ENCODE measurements at places on chromosomes 4 and X. TPM values are rescaled to one million over a fixed set of nuclear protein-coding genes. Genes with fewer than 3 reads are reported as not detected.
A peak's percentile ranks its signal among the peaks of the same experiment; 100 is the strongest.

The NKRF gene
- 3.8 TPM for total RNA-seq

GRCh38 chrX:56564921-56565840 is 1.8 kb downstream of the UBQLN2 start:
- no peak for DNase-seq

DNA sequence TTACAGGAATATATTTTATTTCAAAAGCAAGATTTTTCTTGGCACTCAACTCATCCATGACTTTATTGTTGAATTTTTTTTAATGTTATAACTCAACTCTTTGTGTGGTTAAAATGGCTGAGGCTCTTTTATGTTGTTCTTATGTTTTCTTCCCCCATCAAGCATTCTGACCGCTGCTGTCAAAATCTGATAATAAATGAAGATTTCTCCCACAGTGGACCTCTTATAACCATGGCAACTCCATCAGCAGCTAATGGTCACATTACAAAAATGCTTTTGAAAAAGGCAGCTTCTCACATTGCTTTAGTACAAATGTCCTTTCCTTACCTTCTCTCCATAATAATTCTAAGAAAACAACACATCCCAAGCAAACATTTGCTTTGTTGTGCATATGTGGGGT is 96.0 kb upstream of the ATOH1 start:
- DNase-seq, result no peak

The AMBN gene
- not detected for total RNA-seq

GRCh38 chrX:106730401-106730800 is 3.9 kb downstream of the RNF128 start:
- no peak for DNase-seq

The MAGEC2 gene
- not detected for total RNA-seq

The SLC6A14 gene
- total RNA-seq, result not detected

GRCh38 chrX:10831716-10832502 is 211.5 kb upstream of the MID1 start:
- no peak for DNase-seq

The CXCL3 gene
- total RNA-seq, result 4.9 TPM

DNA sequence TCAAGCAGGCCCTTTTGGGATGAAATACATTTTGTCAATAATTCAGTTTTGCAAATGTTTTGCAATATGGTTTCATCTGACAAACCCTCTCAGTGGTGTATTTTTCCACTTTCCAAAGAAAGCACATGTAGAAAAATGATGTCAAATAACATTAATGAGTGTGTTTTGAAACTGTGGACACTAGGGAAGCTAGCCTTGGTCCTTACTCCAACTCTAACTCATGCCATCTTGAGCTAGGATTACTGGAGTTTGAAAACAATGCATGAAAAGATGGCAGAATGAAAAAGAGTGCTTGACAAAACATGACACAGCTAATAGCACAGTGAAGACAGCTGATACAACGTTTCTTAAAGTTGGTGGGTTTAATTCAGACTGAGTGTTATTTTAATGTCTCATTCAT is 41.4 kb downstream of the HAND2 start:
- no peak for DNase-seq

DNA sequence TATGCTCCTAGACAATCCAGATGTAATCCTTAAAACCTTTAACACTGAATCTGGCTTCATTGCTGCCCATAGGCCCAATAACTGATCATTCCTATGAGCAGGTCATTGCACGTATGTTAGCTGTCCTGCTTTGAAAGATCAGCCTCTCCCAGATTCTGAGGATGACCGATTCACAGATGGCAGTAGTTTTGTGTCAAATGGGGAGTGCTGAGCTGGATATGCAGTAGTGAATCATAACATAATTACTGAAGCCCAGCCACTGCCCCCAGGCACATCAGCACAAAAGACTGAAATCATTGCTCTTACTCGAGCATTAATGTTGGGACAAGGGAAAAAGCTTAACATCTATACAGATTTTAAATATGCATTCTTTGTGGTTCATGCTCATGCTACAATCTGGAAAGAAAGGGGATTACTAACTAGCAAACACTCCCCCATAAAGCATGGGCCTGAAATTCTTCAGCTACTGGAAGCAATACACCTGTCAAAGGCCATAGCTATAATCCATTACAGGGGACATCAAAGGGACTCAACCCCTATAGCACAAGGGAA is 16.4 kb upstream of the ZNF280C start:
- no peak for DNase-seq

DNA sequence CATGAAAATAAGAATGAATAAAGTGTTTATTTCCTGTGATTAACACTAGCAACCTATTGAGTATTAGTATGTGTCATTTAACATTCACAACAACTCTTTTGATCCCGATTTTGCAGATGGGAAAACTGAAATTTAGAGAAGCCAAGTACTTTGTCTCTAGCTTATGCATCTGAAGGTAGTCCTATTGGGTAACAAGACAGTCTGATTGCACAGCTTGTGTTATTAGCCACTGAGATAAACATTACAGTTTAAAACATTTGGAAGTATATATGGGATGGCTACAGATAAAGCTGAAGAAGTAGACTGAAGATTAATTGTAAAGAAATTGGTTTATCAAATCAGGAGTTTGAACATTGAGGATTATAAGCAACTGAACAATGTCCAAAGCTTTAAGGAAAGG is 99.6 kb upstream of the PDE5A start:
- DNase-seq, result no peak

The ZFP42 gene
- total RNA-seq, result not detected

The PDGFRA gene
- 268 TPM for total RNA-seq

- DNase-seq, result no peak
Observed at GRCh38 chr4:31548823-31549222, 828.7 kb downstream of the PCDH7 start.

- DNase-seq, result no peak
Observed at GRCh38 chr4:22090661-22091351, 142.2 kb upstream of the KCNIP4 start.

- no peak for DNase-seq
Observed at GRCh38 chr4:48944756-48945241, 38.2 kb upstream of the OCIAD2 start.

The CENPVL2 gene
- not detected for total RNA-seq

GRCh38 chr4:123299212-123299691 is 97.3 kb upstream of the SPRY1 start:
- DNase-seq, result no peak

The BMP3 gene
- total RNA-seq, result 0.68 TPM

The KANTR gene
- total RNA-seq, result 25.9 TPM

DNA sequence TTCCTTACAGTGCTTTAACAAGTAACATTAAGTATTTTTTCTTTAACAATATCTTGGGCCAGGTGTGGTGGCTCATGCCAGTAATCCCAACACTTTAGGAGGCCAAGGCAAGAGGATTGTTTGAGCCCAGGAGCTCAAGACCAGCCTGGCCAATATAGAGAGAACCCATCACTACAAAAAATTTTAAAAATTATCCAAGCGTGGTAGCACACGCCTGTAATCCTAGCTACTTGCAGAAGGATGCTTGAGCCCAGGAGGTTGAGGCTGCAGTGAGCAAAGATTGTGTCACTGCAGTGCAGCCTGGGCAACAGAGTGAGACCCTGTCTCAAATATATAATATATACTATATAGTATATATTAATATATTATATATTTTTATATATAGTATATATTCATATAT is 162.2 kb downstream of the ZNF674 start:
- no peak for DNase-seq

DNA sequence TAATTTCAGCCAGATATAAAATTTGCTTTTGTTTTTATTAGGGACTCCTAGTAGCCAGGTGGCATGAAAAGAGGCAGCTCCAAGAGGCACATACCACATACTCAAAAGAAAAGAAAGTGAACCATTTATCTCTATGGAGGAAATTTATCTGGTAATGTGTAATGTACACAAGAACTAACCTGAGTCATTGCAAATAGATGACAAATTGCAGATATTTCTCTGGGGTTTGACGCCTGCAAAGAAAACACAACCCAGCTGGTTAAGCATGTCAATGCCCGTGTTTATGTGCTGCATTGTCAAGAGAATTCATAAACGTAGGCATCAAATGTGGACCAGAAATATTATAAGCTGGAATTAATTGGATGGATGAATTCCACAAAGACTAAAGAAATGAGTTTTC is 46.9 kb upstream of the PHKA2 start:
- no peak for DNase-seq

- DNase-seq, result no peak
Observed at GRCh38 chr4:134627366-134627765, 425.8 kb upstream of the PABPC4L start.

DNA sequence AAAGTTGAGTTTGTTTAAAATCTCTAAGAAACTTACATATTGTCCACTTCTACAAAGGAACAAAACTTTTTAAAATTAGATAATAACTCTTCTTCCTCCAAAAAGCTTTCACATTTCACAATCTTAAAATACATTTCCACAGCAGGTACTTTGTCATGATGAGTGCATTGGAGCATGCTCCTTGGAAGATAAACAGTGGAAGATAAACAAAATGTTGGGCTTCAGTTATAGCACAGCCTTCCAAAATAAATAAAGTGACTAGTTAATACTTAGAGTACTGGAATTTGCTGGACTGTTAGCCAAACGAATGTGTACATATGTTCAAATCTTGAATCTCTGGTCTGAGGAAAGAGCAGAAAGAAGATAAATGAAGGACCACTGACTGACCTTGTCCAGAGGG is 54.9 kb upstream of the PDE5A start:
- no peak for DNase-seq

- no peak for DNase-seq
Observed at GRCh38 chrX:13721819-13722519, 12.5 kb downstream of the TRAPPC2 start.

The BMPR1B gene
- total RNA-seq, result 12.9 TPM

DNA sequence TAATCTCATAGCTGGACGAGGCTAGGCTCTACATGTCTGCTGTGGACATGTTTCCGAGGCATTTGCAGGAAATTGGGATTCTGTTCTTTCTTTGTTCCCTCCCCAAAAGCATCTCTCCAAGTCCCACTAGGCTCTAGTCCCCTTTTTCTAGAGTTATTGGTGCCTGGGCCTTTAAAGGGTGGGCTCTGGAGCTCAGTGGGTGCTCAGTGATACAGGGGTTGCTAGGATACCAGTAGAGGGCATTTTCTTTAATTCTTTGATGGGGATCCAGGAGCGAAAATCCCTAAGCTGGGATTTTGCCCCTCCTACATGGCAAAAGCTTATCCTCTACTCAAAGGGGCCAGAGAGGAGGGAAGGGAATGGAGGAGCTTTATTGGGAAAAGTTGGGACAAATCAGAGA is 34.2 kb downstream of the ARHGEF9 start:
- DNase-seq, result no peak

- DNase-seq, result peak; percentile 62
Observed at GRCh38 chr4:4990857-4991540, 28.3 kb downstream of the CYTL1 start.

The KLB gene
- not detected for total RNA-seq

GRCh38 chr4:124415146-124415545 is 297.4 kb downstream of the ANKRD50 start:
- no peak for DNase-seq
